Stimulated activated CD4-positive, alpha-beta T cell treated with anti-CD3 and anti-CD28 coated beads, Interleukin-4, amount 100 ng/mL, for 1 hour (primary cell): ENCODE measurements at places on chromosomes 16 and 17.

- no peak for DNase-seq
Observed at GRCh38 chr17:4162775-4163466, 19.9 kb downstream of the CYB5D2 start.

- DNase-seq, result no peak
Observed at GRCh38 chr16:28072087-28072486, 8.6 kb upstream of the GSG1L start.

GRCh38 chr16:74888888-74889287, 96.0 kb downstream of the WDR59 start:
- no peak for DNase-seq

DNA sequence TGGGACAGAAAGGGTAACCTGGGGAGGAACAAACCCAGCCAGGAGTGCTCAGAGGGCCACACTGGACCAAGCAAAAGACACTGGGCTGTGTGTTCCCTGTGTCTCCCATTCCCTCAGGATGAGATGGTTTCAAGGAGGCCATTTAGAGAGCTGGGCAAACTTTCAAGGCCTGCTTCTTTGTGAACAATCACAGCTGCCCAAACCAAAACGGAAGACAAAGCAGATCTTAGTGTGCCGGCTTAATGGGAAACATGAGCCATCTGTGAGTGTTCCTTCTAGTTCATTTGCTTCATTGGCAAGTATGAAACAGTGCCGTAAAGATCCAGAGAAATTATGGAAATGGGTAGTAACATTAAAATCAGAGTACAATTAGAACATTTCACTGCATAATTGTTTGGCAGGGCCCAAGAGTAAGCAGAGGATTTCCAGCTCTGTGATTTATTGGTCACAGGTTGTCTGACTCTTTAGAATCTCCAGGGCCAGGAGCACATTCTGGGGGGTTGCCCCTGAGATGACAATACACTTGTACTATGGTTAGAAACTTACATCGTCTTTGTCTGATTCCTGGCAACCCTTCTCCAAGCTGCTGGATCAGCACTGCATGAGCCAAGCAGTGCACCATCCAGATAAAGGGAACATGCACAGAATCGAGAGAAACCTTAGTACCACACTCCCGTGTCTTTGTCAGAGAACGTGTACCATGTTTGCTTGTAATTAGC, 412.1 kb downstream of the RBFOX1 start:
- DNase-seq, result no peak

GRCh38 chr16:28910086-28911031, 14.7 kb downstream of the RABEP2 start:
- no peak for DNase-seq

- no peak for DNase-seq
Observed at GRCh38 chr17:77427391-77427991, 286.7 kb downstream of the SEC14L1 start.

DNA sequence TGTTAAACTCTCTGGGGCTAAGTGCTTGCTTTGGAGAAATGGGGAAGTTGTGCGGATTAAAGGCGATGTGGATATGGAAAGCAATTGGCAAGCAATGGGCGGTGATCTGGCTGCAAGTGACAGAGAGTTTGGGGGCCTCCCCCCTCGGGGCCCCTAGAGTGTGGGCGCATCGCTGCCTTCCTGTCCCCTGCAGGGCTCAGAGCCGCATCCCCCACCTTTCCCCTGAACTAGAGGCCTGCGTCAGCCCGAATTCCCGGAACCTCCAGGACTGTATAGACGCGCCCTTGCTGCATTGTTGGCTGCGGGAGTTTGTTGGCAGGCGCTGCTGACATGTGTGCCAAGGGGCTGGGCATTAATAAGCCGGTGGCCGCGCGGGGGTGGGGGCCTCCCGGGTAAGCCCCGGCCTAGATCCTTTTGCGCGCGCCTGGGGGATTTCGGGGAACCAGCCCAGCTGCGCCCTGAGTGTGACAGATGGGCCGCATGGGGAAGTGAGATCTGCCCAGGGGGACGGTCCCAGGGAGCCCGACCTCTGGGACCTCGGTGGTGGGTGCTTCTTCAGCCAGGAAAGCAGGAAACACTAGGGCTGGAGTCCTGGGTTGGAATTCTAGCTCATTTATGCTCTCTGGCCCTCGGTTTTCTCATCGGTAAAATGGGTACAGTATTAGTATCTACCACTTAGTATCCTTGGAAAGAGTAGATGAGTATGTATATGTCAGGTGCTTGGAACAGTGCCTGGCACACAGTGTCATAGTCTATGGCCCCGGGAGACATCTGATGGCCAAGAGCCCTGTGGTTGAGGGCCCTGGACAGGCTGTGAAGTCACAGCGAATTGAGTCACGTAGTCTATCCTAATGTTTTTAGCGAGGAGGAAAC, 1.0 kb downstream of the EEF2K start:
- peak; percentile 78 for DNase-seq

DNA sequence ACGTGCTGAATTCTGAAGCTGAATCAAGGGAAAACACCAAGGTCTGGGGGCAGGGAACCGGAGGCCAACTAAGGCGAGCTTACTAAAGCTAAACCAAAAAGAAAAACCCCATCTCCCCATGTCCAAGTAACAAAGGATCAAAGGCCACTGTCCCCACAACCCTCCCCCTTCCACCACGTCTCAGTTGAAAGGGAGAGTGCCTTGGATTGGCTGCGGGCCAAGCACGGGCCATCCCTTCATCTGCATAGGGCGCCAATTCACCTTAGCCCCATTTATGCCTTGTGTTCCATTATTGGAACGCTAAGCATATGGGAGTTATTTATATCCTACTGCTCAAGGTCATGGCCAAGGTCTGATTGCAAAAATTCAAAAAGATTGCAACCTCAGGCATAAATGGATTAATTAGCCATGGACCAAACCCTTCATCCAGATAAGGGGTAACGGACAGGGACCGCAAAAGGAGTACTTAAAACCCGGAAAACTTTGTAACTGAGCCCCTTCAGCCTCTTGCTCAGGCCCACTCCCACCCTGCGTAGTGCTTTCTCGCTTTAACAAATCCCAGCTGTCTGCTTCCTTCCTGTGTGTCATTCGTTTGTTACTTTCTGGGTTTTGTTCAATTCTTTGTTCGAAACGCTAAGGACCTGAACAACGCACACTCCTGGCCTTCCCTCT, 740 bp upstream of the ATP6V0D1 start:
- peak; percentile 41 for DNase-seq

GRCh38 chr17:6475411-6475810, 31.2 kb downstream of the PIMREG start:
- DNase-seq, result no peak

DNA sequence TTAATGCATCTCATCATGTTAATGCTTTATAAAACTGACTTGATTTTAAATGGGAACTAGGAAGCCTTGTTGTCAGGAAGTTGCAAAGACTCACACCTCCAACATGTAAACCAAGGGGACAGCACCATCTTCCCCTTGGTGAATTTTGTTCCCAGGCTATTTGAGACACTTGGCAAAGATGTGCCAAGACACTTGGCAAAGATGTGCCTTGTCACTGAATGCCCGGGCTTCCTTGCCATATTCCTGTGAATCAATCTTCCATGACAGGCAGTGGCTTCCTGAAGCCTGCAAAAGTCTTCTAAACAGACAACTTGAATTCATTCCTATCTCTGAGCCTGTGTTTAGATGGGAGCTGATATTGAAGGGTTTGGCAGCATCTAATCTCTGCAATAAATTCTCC, 465.4 kb upstream of the C16orf82 start:
- no peak for DNase-seq

GRCh38 chr17:58756246-58757161, 850 bp downstream of the PPM1E start:
- peak; percentile 8 for DNase-seq

- DNase-seq, result no peak
Observed at GRCh38 chr16:88005181-88005581, 53.9 kb downstream of the BANP start.

DNA sequence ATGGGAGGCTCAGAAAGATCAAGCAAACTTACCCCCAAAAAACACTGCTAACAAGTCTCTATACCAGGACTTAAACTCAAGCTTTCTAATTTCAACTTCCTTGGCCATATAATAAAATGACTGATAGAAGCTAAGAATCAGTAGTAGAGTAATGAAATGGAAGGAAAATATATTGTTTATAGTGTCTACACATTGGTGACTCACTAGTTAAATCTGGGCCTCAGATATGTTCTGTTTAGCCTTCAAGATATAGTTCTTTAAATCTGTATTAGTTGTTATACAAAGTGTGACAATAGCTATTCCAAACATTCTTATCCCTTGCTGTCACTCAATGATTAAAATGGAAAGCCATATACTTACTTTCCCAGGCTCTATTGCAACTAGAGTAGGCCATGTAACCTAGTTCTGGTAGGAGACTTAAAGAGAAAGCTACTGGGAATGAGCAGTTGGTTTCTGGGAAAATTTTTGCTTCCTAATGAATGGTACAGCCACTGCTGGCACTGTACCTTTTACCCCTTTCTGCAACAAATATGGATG, 18.3 kb downstream of the SSH2 start:
- DNase-seq, result no peak

DNA sequence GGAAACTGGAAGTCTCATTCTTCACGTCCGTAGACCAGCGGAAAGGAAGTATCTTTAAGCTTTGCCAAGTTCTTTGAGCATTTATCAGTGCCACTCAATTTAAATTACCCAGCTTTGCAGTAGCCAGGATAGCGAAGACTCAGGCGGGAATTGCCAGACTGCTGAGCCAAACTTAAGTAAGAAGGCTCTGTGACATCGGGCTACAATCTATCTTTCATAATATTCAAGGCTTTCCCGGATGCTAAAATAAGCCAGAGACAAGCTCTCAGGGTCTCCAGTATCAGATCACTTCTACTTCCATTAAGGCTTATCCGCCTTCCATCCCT, 436 bp upstream of the BRIP1 start:
- no peak for DNase-seq

DNA sequence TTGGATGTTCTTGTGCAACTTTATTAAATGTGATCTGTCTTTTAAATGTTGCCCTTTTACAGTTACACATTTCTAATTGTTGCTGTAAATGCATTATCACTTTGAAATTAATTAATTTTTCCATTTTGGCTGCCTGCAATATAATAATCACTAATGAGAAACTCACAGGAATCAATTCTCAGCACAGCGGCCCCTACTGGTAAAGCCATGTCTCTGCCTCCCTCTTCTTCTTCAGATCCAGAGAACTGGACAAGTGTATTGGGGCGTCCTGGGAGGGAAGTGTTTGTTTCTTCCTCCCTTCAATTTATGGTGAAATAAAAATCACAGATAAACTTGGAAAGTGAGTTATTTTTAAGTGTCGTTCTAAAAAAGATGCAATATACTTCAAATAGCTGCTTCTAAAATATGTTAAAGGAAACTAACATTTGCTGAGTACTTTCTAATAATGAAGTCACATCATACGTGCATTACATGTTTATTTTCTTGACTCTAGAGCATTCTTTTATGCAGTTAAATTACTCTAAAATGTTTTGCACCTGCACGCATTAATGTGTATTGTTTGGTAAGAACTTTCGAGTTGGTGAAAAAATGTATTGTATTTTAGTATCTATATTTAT, 338.0 kb downstream of the WWOX start:
- peak; percentile 25 for DNase-seq

- DNase-seq, result peak; percentile 74
Observed at GRCh38 chr17:32127158-32127897, 15.0 kb upstream of the RHOT1 start.

DNA sequence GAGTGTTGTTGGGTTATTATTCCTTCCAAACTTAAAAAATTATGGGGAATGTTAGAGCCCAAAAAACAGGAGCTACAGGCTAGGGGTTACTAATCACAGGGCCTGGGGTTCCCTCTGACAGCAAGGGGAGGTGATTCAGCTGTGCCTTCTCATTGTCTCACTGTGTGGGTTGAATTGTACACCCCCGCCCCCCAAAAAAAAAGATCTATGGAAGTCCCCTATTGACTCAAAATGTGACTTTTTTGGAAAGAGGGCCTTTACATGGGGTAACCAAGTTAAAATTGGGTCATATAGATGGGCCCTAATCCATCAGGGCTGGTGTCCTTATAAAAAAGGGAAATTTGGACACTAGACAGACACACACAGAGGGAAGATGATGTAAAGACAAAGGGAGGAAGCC, 190.2 kb downstream of the SOX9 start:
- DNase-seq, result no peak

- no peak for DNase-seq
Observed at GRCh38 chr16:14284371-14284770, 213.3 kb downstream of the MRTFB start.

DNA sequence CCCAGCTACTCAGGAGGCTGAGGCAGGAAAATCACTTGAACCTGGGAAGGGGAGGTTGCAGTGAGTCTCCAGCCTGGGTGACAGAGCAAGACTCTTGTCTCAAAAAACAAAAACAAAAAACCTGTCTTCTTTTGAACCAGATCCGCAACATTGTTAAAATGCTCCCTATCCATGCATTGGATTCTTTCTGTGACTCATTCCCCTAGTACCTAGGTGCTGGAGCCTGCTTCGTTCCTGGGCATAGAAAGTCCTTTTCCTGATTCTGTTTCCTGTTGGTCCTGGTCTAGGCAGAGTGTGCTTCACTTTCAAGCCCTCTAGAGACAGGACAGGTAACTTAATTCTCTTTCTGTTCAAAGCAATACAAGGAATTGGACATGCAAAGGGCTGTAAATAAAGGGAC, 5.2 kb downstream of the EPN2 start:
- DNase-seq, result no peak

- DNase-seq, result no peak
Observed at GRCh38 chr17:52930145-52930544, 771.6 kb upstream of the CA10 start.

- no peak for DNase-seq
Observed at GRCh38 chr16:50311891-50312501, 45.6 kb downstream of the ADCY7 start.

- no peak for DNase-seq
Observed at GRCh38 chr17:29645515-29646051, 22.9 kb upstream of the CORO6 start.

- DNase-seq, result no peak
Observed at GRCh38 chr16:3793161-3793576, 75.8 kb upstream of the TRAP1 start.

- DNase-seq, result no peak
Observed at GRCh38 chr17:1724869-1725641, 551 bp downstream of the WDR81 start.

DNA sequence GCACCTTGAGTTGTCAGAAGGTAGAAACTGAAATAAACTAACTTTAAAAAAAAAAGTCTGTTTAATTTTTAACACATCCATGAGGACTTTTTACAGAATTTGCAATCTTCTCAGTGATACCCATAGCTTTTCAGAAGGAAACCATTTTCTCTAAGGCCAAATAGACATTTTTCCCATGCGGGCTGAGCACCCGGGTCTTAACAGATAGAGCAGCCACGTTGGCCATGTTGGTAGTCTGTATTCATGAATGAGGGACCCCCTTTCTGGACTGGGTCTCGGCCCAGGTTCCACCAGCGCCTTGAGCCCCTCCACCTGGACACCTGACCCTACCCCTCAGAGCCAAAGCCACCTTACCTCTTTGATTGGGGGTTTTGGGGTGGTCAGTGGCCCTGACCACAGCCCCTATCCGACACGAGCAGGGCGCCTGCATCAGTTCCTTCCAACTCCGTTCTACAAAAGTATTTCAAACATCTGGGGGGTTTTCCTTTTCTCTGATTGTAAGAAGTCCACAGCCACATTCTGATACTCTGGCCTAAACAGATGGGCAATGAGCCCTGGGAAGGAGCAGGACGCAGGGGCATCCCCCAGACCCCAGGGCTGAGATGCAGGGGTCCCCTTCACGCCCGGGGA, 18.0 kb downstream of the CIBAR2 start:
- no peak for DNase-seq

- no peak for DNase-seq
Observed at GRCh38 chr16:87212026-87212425, 105.2 kb downstream of the C16orf95 start.
